CD4-positive, alpha-beta T cell treated with Interleukin-12 subunit alpha and Interleukin-12 subunit beta, for 1 hour (primary cell): ENCODE measurements at places on chromosomes 12 and 14.

DNA sequence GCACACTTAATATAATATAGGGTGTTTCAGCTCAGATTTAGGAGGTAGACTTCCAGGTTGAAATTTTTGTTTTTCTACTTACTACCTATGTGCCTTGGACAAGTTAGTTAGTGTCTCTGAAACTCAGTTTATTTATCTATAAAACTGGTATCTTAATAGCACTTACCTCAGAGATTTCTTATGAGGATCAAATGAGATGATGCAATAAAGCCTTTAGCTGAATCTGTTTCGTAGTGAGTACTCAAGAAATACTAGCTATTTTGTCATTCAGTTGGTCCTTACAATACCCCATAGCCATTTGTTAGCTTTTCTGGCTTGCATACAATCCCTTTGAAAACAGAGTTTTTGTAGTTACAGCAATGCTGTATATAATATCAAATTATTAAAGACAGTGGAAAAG lies 497.0 kb downstream of the NRXN3 start:
- no peak for DNase-seq

- DNase-seq: no peak
These were observed 678.4 kb downstream of the MED13L start for GRCh38 chr12:115598871-115599811.

- DNase-seq: no peak
These were observed 4.0 kb downstream of the RFLNA start for GRCh38 chr12:124298685-124299410.

- DNase-seq: no peak
These were observed 576.5 kb downstream of the MED13L start for GRCh38 chr12:115700896-115701465.

- DNase-seq: peak; percentile 70
These were observed 10.3 kb upstream of the FERMT2 start for GRCh38 chr14:52961060-52961639.

DNA sequence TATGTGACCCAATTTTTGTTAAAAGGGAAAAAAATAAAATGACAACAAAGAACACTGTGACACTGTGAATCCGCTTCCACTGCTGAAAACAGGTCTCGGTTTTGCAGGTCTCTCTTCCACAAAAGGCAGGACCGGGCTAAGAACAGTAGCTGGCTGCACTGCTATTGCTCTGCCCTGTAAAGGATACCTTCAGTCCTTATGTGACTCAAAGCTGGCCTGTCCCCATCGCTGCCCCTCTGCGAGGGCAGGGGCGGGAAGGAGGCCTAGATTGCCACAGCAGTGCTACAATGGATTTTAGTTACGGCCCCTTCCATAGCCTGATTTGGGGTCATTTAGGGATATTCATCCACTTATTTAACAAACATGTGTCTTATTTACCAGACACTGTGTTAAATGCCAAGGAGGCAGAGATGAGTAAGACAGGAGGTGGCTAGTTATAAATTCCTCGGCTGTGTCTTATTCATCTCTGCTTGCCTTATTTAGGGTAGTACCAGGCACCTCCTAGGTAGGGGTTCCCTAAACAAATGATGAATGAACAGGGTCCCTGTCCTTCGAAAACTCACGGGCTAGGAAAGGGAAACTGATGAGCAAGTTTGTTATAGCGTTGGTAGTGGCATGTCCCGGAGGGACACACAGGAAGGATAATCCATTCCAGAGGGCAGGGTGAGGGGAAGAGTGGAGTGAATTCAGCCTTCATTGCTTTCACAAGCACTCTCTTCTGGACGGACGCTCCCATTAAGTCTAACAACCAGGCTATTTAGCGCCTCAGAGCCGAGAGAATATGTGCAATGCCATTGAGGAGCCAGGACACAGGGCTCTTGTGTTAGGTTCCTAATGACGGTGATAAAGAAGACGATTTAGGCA lies 73.3 kb downstream of the EID3 start:
- DNase-seq: no peak

GRCh38 chr12:67077617-67078016 lies 191.5 kb upstream of the CAND1 start:
- DNase-seq: no peak

- peak; percentile 75 for DNase-seq
These were observed 43.4 kb downstream of the ELK3 start for GRCh38 chr12:96237465-96238077.

GRCh38 chr12:29782285-29782870 lies 1.4 kb downstream of the TMTC1 start:
- DNase-seq: no peak

DNA sequence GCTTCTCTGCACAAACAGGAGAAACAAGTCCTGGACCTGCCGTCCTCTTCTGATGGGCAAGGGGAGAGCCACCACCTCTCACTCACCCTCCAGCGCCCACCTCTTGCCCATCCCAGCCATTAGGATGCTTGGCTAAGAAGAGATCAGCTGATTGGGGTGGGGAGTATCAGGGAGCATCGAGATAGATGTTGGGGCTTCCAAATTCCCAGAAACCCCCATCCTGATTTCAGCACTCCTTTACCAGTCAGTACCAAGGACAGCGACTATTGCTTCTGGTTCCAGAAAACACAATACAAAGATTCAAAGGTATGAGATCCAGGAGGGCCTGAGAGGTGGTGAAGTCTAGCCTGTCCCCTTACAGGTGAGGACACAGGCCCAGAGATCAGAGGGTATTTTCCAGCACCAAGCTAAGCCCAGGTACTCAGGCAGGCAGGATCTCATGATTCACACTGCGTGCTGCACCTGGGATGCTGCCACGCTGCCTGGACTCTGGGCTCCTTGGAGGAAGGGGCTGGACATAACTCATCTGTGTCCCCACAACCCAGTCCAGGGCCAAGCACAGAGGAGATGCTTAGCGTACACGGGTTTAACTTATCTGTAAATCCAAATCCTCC lies 76.6 kb downstream of the TUNAR start:
- DNase-seq: no peak

DNA sequence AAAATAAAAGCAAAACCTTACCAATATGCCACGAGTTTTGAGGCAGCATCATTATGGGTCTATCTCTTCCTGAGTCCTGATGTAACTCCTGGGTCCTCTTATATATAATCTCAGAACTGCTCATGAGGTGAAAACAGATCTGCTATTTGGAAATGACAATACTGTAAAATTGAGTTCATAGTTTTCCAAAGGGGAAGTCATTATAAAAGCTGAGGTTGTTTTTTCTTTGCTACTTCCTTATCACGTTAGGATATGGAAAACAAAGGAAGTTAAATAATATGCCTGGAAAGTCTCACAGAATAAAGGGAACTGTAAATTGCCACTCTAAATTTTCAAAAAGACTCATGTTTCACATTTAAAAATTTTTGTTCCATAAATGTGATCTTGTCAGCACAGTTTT lies at the start of gene CD163L1:
Gene CD163L1, minus strand, starts transcription at position 78 of the 400 bp plus-strand sequence. Its CDS starts 26 bp downstream, at position 52.
- DNase-seq: no peak

DNA sequence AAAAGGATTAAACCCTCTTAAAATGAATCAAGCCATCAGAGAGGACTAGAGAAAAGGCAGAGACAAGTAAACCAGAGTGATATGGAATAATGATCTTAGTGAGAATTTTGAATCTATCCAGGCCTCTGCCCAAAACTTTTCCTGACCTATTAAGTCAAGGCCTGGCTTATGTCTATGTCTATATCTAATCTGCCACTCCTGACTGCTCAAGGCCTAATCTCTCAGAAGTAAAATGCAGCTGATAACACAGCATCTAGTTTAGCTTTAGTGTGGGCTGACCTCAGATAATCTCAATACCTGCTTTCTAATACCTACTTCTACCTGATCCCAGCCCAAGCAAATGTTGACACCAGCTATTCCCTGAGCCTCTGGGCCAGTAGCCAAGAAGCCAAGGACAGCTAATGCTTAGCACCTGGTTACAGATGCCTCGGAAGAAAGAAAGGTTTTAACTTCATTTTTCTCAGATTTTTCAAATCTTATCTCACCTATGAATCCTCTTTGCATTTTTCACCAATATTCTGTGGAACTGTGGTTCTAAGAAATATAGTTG lies 1472.5 kb upstream of the SEL1L start:
- no peak for DNase-seq

DNA sequence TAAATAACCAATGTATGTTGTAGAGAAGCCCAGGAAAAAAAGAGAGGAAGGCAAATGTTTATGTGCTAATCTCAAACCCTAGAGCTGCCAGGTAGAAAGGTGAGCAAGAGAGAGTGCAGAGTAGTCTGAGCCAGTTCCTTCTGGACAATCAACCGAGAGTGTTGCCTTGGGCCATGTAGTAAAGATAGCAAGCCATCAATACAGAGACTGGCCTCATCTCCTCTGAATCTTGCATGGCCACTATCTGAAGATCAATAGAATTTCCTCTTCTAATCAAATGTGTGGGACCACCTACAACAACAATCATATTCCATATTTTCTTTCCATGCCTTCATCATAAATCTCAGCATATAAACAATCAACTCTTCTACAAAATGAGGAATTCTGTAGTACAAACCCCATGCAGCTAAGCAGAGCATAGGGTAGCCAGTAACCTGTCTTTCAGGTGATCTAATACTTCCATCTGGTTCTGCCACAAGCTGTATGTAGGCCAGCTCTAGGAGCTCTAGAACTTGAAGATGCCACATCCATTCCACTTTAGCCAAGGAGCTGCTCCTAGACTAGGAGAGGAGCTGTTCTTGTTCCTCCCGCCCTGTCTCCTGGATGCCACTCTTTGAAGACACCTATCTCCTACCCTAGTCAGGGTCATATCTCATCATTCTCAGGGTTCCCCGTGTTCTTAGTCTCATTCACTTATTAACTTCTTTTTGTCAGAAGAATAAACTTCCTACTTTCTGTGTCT lies 75.8 kb upstream of the SLC38A4 start:
- DNase-seq: no peak

DNA sequence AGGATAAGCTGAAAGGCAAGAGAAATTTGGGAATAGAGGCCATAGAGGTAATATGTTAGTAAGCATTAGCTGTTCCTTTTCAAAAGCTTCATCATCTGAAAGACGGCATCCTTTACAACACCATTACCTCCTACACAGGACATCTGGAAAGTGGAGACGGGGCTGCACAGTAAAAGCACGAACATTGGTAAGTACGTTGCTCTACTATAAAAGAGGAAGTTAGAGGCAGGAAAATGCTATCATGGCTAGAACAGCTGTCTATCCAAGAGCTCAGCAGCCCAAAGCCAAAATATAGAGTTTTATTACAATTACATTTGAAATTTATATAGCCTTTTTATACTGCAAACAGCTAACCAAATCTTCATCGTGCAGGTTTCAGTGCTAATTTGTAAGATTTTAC lies 172.3 kb upstream of the GRIP1 start:
- no peak for DNase-seq

DNA sequence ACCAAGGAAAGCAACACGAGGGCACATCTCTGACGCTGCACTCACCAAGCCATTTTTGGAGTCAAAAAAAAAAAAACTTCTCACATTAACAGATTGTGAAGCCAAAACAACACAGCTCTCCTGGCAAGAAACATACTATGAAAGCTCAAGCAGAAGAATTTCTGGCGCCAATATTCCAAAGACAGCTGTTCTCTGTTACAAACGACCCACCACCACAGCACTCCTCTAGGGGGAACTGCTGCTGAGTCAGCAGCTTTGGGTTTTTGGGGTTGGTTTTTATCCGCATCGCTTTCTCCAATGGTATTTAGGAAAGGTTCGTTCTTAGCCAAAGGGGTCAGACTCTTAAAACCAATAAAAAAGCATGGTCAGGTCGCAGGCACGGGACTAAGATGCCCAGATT lies 379.4 kb downstream of the RPS29 start:
- no peak for DNase-seq

DNA sequence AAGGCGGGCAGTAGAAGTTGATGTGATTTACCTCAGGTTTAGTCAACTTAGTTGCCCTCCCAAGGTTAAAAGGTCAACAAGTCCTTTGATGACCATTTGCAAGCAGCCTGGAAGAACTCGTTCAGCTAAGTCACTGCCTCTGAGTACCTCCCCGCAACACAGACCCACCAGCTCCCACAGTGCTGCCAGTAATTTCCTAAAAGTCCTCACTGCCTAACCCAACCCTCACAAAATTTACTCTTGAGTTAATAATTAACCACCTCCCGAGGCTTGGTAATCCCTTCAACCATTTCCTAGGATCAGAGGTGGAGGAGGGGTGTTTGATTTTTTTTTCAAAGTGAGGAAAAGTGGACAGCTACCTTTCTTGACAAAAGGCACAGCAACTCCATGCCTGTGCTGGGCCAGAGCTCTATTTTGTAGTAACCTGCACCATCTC lies 55.8 kb downstream of the MAP3K9 start:
- no peak for DNase-seq

- peak; percentile 44 for DNase-seq
These were observed 7.3 kb upstream of the TCHP start for GRCh38 chr12:109892748-109893147.

- DNase-seq: no peak
These were observed 31.6 kb downstream of the KLRD1 start for GRCh38 chr12:10339053-10339840.

GRCh38 chr12:102765736-102766135 lies 151.3 kb downstream of the PAH start:
- DNase-seq: no peak

- DNase-seq: no peak
These were observed 6.0 kb downstream of the OR10P1 start for GRCh38 chr12:55642669-55643068.

DNA sequence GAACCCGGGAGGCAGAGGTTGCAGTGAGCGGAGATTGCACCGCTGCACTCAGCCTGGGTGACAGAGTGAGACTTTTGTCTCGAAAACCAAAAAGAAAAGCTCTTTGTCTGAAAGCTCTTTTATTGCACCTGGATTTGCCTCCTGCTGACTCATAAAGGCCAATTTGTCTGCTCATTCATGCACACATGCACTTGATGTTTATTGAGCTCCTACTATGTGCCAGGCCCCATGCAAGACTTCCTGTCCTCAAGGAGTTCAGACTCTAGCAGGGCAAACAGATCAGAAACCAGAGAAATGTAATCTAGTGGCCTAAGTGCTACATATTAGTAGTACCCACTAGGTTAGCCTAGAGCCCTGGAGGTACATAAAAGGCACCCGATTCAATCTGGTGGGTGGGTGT lies 16.3 kb upstream of the MLEC start:
- DNase-seq: no peak

DNA sequence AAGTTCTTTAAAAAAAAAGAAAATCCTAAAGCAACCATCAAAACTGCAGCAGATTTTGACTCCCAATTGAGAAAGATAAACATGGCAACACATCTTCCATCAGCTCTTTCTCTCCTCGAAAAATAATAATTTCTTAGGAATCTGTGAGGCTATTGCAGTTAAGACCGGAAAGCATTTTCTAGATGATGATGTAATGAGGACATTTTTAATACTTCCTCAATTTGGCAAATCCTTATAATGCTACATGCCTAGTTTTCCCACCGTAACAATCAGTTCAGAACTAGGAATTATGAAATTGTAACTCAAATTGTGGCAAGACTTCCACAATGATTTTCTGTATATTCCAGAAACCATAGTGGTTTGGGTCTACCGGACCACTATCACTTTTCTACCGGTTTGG lies 180.9 kb upstream of the PDE3A start:
- DNase-seq: no peak

DNA sequence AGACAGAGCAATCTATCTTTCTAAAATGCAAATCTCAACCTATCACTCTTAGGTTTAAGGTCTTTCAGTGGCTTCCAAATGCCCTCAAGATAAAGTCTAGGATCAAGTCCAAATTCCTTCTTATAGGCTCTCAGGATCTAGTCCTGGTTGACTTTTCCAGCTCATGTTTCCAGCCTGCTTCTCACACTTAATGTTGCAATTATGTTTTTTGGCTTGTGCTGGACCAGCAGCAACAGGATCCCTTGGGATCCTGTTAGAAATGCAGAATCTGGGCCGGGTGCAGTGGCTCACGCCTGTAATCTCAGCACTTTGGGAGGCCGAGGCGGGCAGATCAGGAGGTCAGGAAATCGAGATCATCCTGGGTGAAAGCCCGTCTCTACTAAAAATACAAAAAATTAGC lies 10.6 kb downstream of the GPR33 start:
- no peak for DNase-seq

- DNase-seq: no peak
These were observed 52.5 kb upstream of the RESF1 start for GRCh38 chr12:31906557-31907301.
